ENCODE measurements at places on chromosomes 12 and 14.

GRCh38 chr14:101501341-101501740 is 60.0 kb upstream of the DIO3 start:
- no peak for DNase-seq

DNA sequence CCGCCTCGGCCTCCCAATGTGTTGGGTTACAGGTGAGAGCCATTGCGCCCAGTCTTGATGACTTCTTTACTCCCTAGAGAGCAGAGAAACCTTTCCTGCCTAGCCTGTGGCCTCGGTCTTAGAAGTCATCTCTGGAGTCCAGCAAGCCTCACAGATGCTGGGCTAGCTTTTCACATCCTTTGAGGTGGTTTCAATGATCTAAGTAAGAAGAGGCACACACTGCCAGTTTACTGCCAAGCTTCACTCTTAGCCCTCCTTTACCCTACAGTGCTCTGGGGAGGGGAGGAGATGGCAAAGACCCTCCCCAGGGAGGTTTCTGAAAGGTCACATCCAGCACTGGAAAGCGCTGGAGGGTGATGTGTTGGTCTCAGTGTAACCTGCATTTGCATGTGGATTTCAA is 304.8 kb downstream of the PCNX1 start:
- no peak for DNase-seq

DNA sequence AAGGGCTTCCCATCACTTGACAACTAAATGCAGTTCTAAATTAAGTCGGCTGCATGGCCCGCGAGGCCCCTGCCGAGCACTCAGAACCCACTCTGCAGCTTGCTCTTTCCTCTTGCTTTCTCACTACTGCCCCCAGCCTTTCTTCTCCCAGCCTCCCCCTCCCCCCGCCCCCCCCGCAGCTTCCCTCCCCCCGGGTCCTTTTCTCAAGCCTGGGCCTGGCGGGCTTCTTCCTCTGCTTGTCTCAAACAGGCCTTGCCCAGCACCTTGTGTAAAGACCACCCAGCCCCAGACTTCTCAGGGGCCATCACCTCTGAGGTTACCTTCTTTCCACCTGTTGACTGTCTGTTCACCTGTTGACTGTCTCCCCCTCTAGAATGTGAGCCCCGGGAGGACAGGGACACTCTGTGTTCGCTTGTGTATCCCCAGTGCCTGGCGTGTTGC is 1.1 kb downstream of the CYP46A1 start:
- DNase-seq = no peak

- DNase-seq = no peak
Observed at GRCh38 chr14:63652406-63652805, 10.7 kb upstream of the WDR89 start.

DNA sequence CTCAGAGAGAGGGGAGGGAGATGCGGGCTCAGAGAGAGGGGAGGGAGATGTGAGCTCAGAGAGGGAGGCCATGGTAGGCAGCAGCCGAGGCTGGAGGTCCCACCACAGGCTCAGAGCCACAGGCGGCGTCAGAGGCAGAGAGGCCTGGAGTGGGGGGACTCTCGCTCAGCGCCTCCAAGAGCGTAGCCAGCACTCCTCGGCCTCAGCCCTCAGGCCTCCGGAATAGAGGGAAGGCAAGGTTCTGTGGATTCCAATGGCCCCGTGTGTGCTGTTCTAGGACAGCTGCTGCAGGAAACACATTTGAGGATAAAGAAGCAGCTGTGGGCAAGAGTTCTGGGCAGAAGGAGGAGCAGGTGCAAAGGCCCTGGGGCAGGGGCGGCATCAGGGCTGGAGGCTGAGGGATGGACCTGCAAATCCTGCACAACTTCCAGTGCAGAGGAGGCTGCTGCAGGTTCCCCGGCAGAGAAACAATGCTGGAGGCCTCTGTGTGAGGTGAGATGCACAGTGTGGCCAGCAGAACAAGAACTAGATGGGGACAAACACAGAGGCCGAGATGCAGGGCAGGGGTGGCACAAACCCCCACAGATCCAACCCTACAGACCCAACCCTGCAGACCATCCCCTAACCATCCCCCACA is 59.1 kb upstream of the GALNT9 start:
- DNase-seq = no peak

DNA sequence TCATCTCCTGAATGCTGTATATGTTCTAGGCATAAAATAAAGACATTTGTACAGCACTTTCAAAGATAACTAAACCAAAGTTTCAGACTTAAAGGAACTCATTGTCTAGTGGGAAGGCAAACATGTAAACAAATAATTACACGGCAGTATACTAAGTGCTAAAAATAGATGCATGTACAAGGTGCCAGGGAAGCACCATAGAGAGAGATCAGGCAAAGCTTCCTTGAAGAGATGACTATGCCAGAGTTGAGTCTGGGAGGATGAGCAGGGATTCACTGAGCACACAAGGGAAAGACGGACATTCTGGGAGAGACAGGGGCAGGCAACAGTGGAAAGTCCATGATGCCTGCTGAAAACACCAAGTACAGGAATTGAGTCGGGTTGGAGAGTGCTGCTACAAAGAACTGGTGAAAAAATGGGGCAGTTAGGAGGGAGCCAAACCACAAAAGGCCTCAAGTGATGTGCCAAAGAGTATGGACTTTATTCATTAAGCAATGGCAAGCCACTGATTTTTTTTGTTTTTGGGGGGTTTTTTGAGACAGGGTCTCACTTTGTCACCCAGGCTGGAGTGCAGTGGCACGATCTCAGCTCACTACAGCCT is 26.8 kb downstream of the ANKS1B start:
- DNase-seq = no peak

Measured in central memory CD4-positive, alpha-beta T cell (primary cell).